Myocyte (in vitro differentiated cells): ENCODE measurements at places on chromosomes 5 and 9. TPM values are rescaled to one million over a fixed set of nuclear protein-coding genes. Genes with fewer than 3 reads are reported as not detected.

DNA sequence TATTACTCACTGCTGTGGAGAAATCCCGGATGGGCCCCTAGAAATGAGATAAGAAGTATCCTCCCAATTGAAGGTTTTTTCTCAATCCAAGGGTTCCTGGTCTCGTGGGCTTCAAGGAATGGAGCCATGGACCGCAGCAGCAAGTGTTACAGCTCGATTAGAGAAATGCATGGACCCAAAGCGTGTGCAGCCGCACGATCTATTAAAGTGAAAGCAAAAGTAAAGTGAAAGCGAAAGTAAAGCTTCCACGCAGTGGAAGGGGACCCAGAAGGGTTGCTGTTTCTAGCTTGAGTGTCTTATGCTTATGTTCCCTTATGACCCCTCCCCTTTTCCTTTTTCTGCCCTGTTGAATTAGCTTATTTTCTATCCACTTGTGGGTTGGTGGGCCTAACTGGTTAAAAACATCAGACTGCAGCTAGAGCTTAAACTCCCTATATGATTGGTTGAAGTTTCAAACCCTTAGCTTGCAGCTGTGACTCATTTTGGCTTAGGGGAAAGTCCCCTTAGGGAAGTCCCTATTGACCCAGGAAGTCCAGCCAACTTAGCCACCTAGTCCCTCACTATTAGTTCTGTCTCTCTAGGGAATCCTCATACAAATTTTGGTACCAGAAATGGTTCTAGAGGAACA is 1111.8 kb downstream of the TAF11L14 start:
- DNase-seq = peak; percentile 36

DNA sequence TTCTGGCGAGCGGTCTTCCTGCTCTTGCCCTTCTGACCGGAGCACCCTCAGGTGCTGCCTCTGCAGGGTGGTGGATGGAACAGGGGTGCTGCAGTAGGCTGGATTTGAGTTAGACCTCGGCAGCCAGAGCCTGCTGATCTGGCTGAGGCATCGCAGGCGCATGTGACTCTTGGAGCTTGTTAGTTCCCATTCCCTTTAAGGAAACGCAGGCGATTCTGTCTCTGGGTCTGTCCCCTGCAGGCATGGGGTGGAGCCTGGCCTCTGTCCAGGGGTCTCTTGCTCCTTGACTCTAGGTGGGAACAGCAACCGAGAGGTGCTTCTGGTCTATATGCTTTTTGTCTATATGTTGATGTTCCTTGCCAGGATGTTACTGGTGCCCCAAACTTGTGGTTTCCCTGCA is 3.1 kb downstream of the WNK2 start:
- DNase-seq = no peak

DNA sequence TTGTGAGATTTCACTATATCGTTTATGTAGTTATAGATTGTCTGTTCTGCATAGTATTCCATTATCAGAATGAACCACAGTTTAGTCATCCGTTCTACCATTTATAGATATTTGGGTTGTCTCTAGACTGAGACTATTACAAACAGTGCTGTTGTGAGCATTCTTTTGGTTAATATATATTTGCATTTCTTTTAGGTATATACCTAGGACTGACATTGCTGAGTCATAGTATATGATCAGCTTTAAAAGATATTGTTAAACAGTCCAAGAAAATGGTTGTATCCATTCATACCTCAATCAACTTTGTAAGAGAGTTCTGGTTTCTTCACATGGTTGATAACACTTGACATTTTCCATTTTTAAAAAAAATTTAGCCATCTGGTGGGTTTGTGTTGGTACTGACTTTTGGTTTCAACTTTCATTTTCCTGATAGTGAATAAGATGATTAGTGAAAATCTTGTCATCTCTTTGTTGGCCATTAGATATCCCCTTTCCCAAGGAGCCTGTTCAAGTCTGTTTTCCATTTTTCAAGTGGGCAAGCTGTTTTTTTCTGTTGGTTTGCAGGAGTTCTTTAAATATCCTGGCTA is 22.9 kb upstream of the ADAM19 start:
- DNase-seq = no peak

Gene GPR21
- total RNA-seq = 0.42 TPM in 1 of 2 replicates, not detected in the other

Gene TSSK1B
- not detected in 2 replicates for total RNA-seq

- DNase-seq = no peak
These were observed 36.6 kb upstream of the CDH12 start for GRCh38 chr5:22889720-22890119.

GRCh38 chr5:102307232-102307631 is 11.1 kb upstream of the SLCO4C1 start:
- no peak for DNase-seq

Gene PTRH1
- 35.6 and 57.0 TPM in 2 replicates for total RNA-seq

- DNase-seq = no peak
These were observed 6.3 kb upstream of the GZMA start for GRCh38 chr5:55096182-55096581.

Gene NDUFS6
- total RNA-seq = 45.0 and 63.0 TPM in 2 replicates

GRCh38 chr5:125559296-125559695 is 812.9 kb upstream of the ZNF608 start:
- peak; percentile 83 for DNase-seq

- no peak for DNase-seq
These were observed 817.8 kb downstream of the TLE1 start for GRCh38 chr9:80871596-80871995.

Gene FAM120AOS
- total RNA-seq = 35.8 and 40.5 TPM in 2 replicates

DNA sequence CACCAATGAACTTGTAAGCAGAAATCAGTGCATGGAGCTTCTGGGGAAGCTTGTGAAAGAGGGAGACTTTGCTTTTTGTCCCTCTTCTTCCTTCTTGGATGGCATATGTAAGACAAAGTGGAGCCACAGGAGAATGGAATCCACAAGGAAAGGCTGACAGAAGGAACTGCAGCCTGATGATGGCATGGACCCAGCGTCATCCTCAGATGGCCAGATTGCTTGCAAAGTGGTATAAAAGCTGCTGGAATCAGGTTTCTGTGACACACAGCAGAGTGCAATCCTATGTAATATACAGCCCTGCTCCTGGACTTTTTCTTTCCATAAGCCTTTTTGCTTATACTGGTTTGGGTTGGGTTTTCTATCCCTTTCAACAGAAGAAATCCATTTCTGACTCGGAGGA is 31.4 kb upstream of the SPARC start:
- peak; percentile 15 for DNase-seq

Gene INSL4
- not detected in 2 replicates for total RNA-seq

GRCh38 chr9:19049917-19050636 is 850 bp downstream of the RRAGA start:
- DNase-seq = peak; percentile 46

DNA sequence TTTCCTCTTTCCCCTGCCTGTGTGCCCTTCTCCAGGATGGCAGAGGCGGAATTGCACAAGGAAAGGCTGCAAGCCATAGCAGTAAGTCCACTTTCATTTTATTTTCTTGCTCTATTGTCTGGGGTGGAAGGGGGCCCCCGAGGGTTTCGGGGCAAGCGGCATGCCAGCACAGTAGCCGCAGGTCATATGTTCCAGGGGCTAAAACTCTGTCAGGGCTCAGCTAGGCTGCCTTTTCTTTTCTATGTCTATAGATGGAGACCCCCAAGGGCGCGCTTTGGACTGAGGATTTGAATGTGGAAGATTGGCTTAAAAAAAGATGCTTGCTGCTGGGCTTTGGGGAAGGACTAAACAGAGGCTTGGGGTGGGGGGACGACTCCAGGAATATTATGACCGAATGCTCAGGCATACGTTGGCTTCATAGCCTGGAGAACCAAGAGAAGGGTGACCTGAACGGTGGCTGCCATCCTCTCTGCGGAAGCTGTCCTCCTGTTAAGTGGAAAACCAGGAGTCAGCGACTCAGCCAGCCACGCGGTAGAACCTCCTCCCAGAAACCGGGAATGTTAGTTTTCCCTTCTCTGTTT is 545 bp downstream of the PALM2AKAP2 start:
- peak; percentile 48 for DNase-seq
